Globus pallidus (tissue), 1 donor: ENCODE measurements at places on chromosomes 1 and 21.
A peak's percentile ranks its signal among the peaks of the same experiment; 100 is the strongest.

DNA sequence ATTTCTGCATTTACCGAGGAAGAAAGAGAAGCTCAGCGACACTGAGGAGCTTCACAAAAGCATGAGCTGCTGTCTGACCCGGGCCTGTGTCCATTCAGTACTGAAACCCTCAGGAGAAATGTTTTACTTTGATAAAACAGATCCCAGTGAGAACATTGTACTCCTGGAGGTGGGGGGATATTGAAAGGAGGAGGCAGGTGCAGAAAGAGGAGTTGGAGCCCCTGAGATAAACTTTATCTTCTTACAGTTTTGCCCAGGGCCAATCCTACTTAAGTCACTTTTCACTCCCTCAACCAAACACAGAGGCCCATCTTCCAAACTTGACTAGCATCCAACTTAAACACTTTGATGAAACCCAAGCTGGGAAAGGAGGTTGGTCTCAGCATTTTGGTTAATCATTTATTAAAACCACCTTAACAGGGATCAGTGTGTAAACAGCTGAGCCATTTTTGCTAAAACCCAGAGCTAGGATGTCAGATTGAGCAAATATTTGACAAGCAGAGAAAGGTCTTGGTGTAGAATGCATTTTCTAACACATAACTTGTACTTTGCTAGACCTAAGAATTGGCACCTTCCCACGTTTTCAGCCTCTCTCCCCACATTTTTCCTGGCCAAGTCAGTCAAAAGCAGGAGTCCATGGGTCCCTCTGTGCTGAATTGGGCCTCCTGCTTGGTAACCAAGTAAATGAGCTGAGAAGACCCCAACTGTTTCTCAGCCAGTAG lies 32.5 kb upstream of the SARS1 start:
- no peak for DNase-seq

DNA sequence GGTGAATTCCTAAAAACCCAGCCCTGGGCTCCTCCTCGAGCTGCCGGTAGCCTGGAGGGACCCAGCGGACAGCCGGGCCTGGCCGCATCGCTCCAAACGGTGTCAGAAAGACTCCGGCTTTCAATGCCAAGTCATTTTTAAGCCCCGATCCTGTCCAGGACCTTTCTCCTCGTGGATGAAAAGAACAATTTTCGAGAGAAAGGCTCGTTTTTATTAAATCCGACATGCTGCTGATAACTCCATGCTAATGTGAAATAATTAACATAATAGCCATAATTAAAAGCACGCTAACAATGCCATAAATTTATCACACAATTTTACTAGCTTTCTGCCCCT lies 4.6 kb upstream of the FOXD3 start:
- DNase-seq = no peak

- no peak for DNase-seq
These were observed 16.6 kb upstream of the TRIM45 start for GRCh38 chr1:117138106-117138505.

DNA sequence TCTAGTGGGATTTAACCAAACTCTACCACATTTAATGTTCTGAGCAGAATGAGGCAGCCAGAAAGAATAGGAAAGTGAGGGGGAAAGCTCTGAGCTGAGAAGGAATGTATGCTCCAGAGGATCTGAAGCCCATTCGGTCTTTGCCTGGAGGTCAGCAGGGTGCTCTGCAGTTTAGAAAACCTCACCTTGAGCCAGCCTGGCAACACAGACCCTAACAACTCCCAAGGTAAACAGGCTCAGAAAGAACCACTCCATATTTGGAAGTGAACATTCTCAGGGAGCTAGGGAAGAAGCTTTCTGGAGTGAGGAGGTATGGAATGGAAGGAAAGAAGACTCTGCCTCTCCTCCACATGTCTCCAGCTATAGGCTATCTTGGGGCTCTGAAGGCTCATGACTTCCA lies 398.8 kb downstream of the SEC16B start:
- no peak for DNase-seq

DNA sequence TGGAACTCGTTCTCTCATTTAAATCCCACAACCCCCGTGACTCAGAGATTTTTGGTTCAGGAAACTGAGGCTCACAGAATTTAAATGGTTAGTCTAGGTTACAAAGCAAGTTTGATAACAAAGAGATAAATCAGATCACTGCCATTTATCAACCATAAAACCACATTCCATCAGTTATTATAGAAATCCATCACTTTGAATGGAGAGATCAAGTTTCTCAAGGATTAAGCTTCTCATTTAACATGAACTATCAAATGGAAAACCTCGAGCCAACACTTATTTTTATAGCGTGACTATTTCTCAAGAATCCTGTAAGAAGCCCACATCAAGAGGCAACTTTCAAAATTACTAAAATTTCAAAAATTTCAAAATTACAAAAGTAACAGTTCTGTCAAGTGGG lies 11.9 kb downstream of the WLS start:
- no peak for DNase-seq

DNA sequence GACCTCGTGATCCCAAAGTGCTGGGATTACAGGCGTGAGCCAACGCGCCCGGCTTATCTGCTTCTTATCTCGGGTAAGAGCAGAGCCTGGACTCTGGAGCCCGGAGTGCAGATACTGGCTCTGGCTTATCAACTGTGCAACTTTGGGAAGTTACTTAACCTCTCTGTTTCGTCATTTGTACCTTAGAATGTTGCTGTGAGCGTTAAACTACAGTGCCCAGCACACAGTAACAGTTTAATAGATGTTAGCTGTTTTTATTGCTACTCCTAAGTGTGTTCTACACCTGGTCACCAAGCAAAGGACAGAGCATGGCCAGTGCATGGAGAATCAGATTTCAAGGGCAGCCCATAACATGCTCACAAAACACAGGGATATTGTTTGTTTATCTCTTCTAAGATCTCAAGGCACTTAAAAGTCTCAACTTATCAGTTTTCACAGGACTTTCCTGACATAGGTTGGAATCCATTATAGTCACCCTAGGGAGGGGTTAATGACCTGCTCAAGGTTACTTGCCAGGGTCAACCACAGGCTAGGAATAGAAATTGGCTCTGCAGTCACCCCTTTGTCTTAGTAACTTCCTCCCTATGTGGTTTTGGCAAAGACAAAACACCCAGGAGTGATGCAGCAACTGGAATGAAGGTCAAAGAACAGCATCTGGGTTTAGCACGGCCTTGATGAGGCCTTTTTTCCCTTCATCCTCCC lies 22.5 kb upstream of the SRP9 start:
- DNase-seq = no peak

GRCh38 chr21:29256126-29256910 lies 42.4 kb upstream of the BACH1 start:
- DNase-seq = no peak

GRCh38 chr1:60797351-60797750 lies 285.0 kb upstream of the NFIA start:
- DNase-seq = no peak

GRCh38 chr1:169089776-169090175 lies 16.7 kb upstream of the ATP1B1 start:
- peak; percentile 92 for DNase-seq

- DNase-seq = no peak
These were observed 61.4 kb downstream of the SLC35F3 start for GRCh38 chr1:233965856-233966255.

GRCh38 chr1:222283147-222283768 lies 264.6 kb downstream of the HHIPL2 start:
- DNase-seq = no peak

DNA sequence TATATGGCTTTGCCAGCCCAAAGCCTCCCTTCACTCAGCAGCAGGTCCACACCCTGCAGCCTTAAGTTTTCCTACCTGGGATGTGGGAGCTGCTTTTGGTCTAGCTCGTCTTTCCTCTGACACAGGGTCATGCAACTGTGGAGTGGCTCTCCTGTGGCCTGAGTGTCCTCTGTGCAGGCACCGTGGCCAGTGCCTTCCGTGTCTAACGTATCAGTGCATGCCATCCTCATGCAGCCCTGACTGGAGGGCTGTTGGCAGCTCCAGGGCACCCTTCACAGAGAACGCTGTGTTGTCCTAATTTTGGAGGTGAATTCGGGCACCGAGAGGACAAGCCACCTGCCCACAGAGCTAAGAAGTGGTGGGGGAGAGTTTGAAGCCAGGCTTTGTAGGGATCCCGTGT lies 25.7 kb upstream of the C1orf174 start:
- DNase-seq = no peak

DNA sequence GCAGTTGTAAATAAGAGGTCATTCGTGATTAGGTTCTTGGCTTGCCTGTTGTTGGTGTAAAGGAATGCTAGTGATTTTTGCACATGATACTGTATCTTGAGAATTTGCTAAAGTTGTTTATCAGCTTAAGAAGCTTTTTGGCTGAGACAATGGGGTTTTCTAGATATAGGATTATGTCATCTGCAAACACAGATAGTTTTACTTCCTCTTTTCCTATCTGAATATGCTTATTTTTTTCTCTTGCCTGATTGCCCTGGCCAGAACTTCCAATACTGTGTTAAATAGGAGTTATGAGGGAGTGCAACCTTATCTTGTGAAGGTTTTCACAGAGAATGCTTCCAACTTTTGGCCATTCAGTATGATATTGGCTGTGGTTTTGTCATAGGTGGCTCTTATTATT lies 576.1 kb upstream of the RGS18 start:
- no peak for DNase-seq

GRCh38 chr1:175073061-175073460 lies 5.4 kb downstream of the TNN start:
- no peak for DNase-seq

GRCh38 chr1:209751627-209752231 lies 4.1 kb upstream of the TRAF3IP3 start:
- no peak for DNase-seq

DNA sequence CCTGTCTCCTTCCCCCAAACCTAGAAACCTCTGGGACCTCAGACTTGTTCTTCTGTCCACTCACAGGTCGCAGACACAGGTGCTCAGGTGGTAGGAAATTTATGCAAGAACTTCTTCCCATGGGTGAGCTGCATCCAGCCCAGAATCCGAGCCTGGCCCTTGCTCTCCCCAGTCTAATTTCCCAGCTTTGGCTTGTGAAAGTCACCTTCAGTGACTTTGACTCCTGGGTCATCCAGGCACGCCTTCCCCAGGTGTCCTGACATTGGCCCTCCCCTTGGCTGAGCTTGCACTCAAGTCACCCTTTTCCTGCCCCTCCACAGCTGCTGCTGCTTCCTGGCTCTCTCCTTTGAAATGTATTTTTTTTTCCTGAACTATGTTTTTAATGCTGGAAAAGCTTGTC lies 6.6 kb downstream of the IPO13 start:
- no peak for DNase-seq

DNA sequence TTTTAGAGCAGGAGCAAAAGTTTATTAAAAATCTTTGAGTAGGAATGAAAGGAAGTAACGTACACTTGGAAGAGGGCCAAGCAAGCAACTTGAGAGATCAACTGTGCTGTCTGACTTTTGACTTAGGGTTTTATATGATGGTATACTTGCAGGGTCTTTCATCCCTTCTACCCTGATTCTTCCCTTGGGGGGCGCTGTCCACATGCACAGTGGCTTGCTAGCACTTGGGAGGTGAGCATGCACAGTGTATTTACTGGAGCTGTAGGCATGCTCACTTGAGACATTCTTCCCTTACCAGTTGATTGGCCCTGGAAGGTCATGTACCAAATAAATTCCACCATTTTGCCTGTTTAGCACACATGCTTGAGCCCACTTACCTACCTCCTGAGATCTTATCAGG lies 1001.3 kb upstream of the ADGRL2 start:
- DNase-seq = no peak

DNA sequence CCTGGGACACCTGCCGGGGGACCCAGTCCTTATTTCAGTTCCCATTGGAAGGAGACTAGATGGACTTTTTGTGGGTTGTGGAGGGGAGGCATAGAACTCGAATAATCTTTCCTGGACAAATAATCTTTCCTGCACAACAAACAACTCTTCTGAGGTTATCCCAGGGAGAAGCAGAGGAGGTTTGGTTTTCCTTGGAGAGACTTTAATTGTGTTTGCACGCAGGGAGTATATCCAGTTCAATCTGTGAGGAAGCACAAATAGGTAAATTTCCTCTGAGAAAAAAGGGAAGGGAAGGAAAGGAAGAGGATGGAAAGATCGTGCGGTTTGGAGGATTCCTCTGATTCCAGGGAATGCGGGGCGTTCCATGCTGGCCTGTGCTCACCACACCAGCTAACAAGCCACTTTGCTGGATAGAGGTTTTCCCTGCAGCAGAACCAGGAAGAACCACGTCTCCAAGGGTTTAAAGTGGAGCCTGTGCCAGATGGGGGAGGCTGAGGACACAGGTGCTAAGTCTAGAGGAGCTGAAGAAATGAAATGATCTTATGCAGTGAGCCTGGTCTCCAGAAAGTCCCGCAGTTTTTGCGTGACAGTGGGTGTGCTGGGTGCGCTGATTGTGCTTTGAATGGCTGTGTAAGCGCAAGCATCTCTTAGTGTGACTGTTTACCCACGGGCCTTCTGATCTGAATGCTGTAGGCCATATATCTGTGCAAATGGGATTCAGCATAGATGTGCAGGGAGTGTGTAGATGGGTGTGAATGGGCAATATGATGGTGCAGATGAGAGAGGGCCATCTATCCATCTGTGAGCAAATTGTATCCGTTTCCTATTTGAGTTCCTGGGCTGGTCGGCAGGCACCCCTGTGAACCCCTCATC lies 7.6 kb downstream of the PAX7 start:
- DNase-seq = no peak

- peak; percentile 42 for DNase-seq
These were observed at the start of gene MAP3K6 for GRCh38 chr1:27366411-27367159. Gene MAP3K6 (minus strand): TSS chr1:27366961. CDS start chr1:27366597, 364 bp downstream.

DNA sequence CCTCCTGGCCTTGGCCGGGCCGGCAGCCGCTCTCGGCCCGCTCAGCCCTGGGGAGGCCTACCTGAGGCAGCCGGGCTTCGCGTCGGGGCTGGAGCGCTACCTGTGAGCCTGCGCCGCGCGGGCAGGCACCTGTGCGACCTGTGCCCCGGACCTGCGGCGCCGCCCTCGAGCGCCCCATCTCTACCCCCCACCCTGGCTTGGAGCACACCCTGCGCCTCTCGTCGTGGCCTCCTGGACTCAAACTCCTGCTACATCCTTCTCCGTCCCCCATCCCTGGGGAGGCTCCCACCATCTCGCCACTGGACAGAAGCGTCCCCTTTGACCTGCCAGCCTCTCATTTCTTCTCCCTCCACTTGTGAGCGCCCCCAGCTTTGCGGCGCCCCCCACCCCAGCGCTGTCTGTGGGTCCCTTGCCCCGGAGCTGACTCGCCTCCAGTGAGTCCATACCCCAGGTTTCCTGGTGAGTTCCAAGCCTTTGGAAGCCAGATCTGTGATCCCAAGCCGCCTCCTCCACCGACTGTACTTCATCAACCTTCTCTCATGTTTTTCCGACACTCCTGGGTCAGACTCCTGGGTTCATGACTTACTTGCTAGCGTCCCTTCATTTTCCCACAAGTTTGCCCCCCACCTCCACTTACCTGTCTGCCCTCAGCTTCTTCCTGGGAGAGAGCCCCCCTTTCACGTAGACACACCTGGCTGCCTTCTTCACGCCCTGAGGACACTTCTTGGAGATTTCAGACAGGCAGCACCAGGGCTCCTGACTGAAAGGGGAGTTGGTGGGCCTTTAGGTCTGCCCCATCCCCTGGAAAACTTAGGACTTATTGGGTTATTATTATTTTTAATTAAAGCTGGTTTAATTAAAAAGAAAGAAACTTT lies 1.3 kb downstream of the FOXE3 start:
- DNase-seq = no peak

GRCh38 chr1:153841463-153841994 lies 66.3 kb downstream of the SLC27A3 start:
- DNase-seq = no peak
